ENCODE measurements at places on chromosomes 11 and 22. TPM values are rescaled to one million over a fixed set of nuclear protein-coding genes. Genes with fewer than 3 reads are reported as not detected.
A peak's percentile ranks its signal among the peaks of the same experiment; 100 is the strongest.

CCDC81 gene
- total RNA-seq, result 0.31 TPM

SLC22A9 gene
- not detected for total RNA-seq

KCNJ1 gene
- not detected for total RNA-seq

CSNK2A3 gene
- total RNA-seq, result 1.8 TPM

FOXRED2 gene
- 6.9 TPM for total RNA-seq

ANO1 gene
- total RNA-seq, result 8.8 TPM

CSF2RB gene
- total RNA-seq, result 2.6 TPM

INSC gene
- total RNA-seq, result 1.0 TPM

APLNR gene
- total RNA-seq, result 17.7 TPM

CD6 gene
- total RNA-seq, result 0.74 TPM

FAM180B gene
- total RNA-seq, result 0.17 TPM

SLC37A2 gene
- total RNA-seq, result 2.9 TPM

RAB1B gene
- total RNA-seq, result 122 TPM

GRCh38 chr11:114796954-114797721, 118.8 kb downstream of the NXPE2 start:
- peak; percentile 18 for DNase-seq

- peak; percentile 91 for DNase-seq
Measured at GRCh38 chr11:111977146-111978027, 40.2 kb downstream of the DIXDC1 start.

GRCh38 chr22:31127181-31127772, 4.5 kb downstream of the INPP5J start:
- no peak for DNase-seq

GRCh38 chr22:30717331-30717921, 22.8 kb downstream of the OSBP2 start:
- no peak for DNase-seq

- no peak for DNase-seq
Measured at GRCh38 chr11:92266806-92267205, 42.2 kb downstream of the FAT3 start.

- peak; percentile 45 for DNase-seq
Measured at GRCh38 chr22:42289671-42290541, 19.5 kb upstream of the TCF20 start.

DNA sequence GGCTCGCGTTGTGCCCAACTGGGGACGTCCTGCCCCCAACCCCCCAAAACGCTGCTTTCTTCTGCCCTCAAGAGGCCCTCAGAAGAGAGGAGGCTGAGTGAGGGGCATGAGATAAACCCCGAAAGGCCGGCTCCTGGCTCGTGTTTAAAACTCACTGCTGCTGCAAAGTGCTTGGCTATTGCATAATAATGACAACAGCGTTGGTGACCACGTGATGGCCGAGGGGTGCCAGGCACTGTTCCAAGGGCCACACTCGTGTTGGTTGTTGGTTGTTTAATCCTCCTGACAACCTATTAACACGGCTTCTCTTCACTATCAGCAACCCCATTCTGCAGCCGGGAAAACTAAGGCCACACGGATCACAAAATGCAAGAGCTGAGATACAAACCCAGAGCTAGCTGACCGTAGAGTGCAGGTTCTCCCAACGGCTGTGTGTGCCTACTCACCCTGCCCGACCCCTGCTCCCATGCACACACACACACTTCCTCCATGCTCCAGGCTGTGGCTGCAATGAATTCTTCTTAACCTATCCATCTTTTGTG, 51.0 kb downstream of the ANO1 start:
- DNase-seq, result peak; percentile 53

DNA sequence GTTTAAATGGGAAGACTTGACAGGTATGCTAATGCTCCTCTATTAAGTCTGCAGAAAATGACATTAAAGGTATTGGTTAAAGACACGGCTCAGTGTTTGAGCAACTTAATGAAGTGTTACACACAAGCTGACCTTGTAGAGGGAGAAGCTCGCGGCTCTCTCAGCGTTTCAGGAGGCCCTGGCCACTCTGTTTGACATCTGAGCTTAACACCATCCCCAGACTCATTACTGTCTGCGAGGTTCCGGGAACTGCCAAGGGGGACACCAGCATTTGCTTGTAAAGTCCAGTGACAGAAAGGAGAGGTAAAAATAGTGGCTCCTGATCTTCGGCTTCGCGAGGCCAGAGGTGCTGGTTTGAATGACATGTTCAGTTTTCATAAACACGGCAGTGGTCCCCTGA, 540.7 kb upstream of the CADM1 start:
- no peak for DNase-seq

- no peak for DNase-seq
Measured at GRCh38 chr11:94751786-94752185, 16.4 kb upstream of the AMOTL1 start.
